ENCODE measurements at places on chromosomes 2 and 18.
A peak's percentile ranks its signal among the peaks of the same experiment; 100 is the strongest.

DNA sequence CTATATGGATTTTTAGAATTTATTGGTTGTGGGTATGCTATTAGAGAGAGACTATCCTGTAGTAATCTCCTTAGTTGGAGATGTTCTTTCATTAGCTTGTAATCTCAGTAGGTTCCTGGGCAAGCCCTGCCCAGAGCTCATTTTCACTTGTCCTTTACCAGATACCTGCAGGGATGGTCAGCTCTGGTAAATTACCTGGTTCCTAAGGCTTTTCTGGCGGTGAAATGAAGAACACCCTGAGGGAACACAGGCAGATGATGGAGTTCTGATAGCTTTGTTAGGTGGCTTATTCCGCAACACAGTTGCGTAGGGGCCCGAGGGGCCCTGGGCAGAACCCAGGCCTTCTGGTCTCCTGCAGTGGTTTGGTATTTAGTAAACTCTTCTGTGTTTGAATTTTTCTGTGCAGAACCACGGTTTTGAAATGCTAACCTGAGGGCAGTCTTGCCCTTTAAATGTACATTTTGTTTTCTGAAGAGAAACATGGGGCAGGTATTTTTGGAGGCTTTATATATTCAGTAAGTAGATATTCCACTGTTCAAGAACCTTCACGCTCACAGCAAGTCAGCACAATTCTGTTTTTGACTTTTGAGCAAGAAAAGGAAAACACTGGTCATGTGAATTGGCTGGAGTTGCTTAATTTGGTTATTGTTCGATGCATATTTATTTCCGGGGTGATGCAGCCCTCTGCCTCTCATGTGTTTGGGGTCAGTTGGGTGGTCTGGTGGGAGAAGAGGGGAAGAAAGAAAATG is 22.4 kb downstream of the ZNF532 start:
- no peak for DNase-seq

DNA sequence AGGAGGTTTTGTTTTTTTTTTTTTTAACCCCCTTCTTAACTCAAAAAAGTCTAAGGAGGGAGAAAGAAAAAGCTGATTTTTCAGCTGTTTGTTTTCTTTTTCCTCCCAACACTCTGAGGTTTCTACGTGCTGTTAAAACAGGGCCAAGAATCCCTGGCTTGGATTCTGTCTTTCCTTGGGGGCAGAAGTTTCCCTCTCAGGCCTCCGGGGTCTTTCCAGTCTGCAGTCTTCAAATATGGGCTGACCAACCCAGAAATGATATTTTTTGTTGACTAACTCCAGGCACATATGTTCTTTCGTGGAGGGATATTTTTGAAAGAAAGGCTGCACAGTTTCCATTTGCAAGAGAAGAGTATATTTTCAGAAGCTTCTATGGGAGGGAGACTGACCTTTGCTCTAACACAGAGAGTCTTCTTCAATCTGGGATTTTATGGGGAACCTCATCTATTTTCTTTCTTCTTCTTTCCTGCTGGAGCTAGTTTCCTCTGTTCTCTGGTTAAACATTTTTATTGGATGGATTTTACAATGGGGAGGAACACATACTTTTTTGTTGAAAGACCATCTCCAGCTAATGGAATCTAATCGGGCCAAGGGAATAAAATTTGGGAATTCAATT is 93.3 kb upstream of the SPRED2 start:
- no peak for DNase-seq

GRCh38 chr18:34933909-34934661 is 107.1 kb upstream of the MAPRE2 start:
- DNase-seq: no peak

- no peak for DNase-seq
These were observed 166.8 kb upstream of the ID2 start for GRCh38 chr2:8514796-8515758.

- DNase-seq: no peak
These were observed 61.3 kb upstream of the NXPH2 start for GRCh38 chr2:138841459-138841858.

GRCh38 chr2:76427452-76427851 is 716.7 kb upstream of the GCFC2 start:
- DNase-seq: no peak

DNA sequence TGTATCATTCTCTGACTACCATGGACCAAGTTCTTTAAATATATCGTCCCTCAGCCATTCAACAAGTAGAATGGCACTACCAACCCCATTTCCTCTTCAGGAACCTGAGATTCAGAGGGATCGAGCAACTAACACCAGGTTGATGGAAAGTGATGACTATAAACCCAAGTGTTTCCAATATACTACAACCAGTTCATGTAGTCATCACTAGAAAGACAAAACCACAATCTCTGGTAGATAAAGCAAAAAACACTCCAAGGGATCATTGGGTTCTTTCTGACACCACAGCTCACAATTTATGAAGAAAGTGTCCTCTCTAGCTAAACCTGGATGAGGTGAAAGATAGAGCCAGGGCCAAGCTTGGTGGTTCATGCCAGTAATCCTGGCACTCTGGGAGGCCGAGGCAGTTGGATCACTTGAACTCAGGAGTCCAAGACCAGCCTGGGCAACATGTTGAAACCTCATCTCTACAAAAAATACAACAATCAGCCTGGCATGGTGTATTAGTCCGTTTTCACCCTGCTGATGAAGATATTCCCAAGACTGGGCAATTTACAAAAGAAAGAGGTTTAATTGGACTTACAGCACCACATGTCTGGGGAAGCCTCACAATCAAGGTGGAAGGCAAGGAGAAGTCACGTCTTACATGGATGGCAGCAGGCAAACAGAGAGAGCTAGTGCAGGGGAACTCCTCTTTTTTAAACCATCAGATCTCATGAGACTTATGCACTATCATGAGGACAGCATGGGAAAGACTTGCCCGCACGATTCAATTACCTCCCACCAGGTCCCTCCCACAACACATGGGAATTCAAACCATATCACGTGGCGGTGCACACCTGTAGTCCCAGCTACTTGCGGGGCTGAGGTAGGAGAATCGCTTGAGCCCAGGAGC is 2.2 kb downstream of the CD226 start:
- DNase-seq: no peak

DNA sequence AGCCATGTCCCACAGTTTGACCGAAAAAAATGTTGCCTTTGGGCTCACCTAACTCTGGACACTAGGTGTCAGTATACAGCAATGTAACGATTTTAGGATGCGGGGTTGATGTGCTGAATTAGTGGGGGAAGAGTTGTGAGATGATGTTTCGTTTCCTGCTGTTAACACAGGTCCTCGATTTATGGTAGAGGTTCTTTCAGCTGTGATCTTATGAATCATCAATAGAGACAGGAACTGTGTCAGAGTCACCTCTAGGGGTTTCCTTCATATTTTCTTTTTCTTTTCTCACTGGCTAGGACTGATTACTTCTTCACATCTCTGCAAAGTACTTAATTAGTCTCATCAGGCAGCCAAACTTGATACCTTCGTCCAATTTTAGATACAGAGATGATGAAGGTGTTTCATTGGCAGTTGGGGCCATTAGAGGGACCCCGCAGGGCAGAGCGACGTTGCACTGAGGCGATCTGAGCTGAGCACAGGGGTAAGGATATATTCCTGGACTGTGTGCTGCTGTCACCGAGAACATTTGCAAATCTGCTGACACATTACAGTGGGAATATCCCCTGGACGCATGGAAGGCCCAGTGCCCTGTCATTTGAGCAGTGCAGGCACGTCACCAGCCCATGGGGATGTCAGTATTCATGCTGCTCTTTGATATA is 10.2 kb upstream of the MMADHC start:
- DNase-seq: peak; percentile 76

DNA sequence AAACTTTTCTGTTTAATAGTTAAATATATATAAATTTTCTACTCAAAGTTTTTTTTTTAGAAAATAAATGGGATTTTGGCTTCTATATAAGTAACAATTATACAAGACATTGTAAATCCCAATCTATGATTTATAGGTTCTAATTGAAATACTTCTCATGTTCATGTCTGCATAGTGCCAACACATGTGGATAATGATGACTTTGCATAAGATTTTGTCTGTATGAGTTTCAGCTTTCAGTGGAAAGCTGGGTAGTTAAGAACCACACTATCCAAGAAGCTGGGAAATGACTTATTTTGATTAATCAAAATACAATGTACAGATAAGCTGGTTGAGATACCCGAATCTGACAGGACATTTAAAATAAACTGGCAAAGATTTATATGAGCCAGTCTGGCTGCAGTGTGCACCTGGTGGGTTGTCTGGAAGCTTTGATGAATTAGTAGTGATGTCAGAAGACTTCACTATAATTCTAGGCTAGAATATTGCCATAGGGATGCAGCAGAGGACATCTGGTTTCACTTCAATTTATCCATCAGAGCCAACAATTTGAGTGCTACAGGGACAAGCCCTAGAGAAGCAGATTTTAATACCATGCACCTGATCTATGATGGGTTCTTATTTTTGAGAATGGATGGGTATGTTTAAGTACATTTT is 45.4 kb downstream of the EML6 start:
- no peak for DNase-seq

DNA sequence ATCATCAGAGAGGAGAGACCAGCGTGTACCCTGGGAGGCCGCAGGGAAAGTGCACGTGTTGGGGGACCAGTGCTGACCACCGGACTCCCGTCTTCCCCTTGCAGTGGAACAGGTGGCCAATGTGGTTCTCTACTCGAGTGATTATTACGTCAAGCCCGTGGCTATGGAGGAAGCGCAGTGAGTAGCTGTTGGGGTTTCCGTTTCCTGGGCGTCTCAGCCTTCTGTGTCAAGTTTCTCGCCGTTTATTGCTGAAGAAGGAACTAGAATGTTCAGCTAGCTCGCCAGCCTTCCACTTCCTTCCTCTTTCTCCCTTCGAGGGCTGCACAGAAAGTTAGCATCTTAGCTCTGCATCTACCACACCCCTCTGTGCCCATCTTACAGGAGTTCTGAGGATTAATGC is 22.8 kb upstream of the DGKD start:
- no peak for DNase-seq

- no peak for DNase-seq
These were observed 9.6 kb downstream of the IMMT start for GRCh38 chr2:86185517-86186212.

- peak; percentile 80 for DNase-seq
These were observed at the start of gene EPAS1 for GRCh38 chr2:46296840-46297545. Gene EPAS1 (plus strand): TSS chr2:46297407. CDS start chr2:46297912, 505 bp downstream.

GRCh38 chr2:217520356-217521010 is 482.3 kb downstream of the TNS1 start:
- no peak for DNase-seq

DNA sequence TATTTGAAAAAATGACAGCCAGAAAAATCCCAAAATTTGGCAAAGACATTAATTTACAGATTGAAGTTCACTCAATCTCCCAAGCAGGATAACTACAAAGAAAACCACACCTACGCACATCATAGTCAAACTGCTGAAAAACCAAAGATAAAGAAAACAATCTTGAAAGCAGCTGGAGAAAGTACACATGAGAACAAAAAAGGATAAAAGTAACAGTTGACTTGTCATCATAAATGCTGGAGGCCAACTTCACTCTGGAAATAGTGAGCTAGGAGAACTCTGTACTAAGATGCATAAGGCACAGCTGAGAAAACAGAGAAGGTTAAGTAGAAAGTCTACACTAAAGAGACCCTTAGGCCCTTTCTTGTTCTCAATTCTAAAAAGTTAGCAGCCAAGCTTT is 73.1 kb downstream of the TLK1 start:
- DNase-seq: no peak

DNA sequence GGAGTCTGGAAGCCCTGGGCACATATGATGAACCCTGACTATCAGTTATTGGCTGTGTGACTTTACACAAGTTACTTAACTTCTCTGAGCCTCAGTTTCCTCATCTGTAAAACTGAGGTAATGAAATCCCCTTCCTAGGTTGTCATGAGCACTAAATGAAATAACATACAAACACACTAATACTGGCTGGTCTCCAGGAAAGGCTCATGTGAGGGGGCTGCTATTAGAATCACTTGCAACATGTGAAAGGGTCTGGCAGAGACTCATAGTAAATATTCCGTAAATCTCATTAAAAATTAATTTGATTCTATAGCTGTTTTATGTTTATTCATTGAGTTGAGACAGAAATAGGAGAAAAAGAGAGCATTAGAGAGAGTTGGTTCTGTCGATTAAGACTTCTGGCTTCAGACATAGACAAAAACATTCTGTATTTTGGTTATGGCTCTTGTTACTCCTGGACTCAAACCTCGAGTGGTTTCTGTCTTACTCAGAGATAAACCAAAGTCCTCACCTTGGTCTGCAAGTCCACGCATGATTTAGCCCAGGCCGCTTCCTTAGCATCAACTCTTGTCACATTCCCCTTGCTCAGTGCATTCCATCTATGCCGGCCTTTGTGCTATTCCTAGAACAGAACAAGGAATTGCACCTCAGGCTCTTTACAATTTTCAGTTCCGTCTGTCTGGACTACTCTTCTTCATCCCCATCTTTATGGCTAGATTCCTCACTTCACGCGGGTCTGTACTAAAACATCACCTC is 139.1 kb downstream of the NXPH2 start:
- DNase-seq: no peak

GRCh38 chr2:223235986-223236385 is 184.0 kb downstream of the KCNE4 start:
- no peak for DNase-seq

DNA sequence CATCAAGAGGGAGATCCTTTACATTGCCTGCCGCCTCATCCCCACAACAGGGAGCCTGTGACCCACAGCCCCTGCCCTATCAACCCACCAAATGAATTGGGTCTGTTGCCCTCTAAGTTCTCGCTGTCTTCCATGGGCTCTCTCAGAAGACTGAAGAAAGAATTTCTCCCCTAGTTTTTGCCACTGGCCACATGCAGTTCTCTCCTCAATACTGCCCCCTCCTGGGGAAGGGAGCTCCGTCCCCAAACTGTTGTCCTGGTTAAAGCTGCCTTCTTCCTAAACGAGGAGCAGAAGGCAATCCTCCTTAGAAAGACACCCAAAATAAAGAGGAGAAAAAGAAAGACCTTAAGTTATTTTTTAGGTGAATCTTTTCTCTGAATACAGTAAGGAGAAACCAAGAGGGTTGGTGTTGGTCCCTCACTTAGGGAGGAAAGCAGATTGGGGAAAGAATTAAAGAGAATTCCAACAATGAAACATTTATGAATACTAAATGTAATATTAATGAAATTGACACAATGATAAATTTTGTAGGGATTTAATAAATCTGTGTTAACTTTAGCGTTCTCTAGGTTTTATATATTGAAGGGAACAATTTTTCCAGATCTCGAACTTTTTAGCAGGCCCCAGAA is 31.1 kb upstream of the SATB2 start:
- peak; percentile 41 for DNase-seq
